ENCODE measurements at places on chromosomes 5 and 9.

DNA sequence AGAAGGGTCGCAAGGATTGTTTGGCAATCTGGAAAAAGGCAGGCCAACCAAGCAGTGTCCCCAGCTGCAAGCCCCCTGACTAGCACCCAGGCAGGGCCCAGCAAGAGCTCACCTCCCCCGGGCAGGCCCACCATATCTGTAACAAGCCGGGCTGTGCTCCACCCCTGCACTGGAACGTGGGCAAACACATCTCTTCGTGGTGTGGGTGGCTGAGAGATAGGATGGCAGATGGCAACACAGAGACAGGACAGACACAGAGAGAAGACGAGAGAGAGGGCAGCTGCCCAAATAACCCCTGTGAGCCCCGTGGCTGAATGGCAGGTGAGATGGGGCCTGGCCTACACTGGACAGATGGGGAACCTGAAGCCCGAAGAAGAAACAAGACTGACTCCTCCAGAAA is 9.4 kb downstream of the BBLN start:
- no peak for DNase-seq

DNA sequence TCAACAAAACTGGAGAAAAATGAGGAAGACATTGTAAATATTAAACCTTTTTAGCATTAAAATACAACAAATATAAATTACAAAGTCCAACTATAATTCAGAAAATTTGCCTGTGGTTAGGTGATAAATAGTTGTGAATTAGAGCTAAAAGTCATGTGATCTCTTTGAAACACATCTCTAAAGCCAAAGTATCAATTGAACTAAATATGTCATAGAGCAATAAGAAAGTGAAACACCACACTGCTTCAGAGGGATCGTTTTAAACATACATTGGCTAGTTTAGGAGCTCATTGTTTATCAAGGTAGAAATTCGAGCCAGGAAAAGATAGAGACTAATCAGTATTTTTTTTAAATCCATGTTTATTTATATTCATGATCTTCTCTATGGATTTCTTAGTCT is 606.3 kb upstream of the ITGA1 start:
- DNase-seq: no peak

DNA sequence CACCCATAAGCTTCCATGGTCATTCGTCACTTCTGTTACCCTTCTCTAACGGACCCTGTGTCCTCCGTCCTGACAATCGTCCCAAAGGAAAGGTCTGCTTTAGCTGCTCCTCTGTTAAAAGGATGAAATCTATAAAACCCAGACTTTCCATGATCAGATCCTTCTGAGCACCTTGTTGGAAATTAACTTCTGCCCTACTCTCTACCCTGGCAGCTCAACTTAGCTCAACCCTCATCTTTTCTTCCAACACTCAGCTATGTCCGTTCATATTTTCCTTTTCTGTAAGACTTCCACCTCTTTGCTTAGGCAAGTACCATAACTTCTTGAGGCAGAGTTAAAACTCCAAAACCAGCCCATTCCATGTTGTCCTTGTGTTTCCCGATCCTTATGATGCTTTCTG is 205.4 kb downstream of the SPATA31A6 start:
- DNase-seq: no peak

DNA sequence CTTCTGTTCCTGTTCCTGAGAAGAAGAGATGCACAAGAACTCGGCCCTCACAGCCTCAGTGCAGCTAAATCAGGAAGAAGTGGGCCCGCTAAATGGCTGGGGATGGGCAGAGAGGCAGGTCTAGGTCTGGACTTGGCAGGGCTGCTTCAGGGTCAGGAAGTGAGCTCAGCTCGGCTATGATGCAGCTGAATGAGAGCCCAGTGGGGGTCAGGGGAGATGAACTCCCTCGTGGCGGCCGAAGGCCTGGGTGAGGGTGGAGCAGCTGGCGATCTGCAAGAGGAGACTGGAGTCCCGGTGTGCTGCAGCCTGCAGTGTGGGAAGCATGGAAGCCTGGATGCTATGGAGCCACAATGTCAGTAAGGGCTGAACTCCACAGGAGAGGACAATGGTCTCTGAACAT is 466.2 kb downstream of the SPOCK1 start:
- DNase-seq: no peak

All from CD8-positive, alpha-beta memory T cell (primary cell).